ENCODE measurements at places on chromosomes 6 and 20.

DNA sequence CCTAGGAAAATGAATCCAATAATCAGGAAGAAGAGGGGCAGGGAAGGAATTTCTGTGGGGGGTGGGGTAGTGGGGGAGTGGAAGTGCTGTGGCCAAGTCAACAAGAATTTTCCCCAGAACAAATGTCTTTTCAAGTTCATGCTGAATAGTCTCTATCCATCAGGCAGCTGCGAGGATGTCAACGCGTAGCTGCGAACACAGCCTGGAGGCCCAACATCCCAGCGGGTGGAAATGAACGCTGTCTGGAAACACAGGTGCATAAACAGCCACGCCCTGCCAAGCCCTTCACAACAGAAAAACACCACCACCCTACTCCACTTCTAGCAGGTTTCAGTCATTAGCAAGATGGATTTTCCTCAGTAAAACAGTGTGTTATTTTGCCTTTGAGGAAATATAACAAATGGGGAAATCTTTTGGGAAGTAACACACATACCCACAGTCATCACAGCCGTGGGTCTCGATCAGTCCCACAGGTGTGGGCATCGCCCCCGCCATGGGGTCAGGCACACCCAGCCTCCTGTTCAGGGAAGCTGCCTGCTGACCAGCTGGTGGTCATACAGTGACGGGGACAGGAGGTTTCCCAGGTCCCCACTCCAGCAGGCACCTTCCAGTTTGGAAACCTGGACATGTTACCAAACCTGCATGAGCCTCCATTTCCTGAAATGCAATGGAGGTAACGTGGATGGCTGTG is 112.1 kb upstream of the THBS2 start:
- no peak for DNase-seq

GRCh38 chr6:157681041-157681650 is 141.9 kb upstream of the SNX9 start:
- no peak for DNase-seq

DNA sequence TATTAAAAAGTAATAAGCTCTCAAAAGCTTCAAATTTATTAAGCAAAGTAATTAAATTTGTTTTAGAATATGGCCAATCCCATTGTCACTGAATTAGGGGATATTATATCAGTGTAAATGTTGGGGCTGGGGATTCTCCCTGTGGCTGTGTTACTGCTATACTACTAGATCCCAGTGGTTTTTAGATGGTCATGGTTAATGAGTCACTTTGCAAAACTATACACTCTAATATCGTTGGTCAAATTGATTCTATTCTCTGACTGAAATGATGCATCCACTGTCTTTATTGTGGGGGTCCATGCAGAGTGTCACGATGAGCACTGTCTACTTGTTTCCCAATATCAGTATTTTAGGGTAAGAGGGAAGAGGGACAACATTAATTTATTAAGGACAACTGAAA is 336.9 kb upstream of the PREP start:
- no peak for DNase-seq

- no peak for DNase-seq
Observed at GRCh38 chr20:45067558-45067957, 33.4 kb downstream of the KCNS1 start.

- no peak for DNase-seq
Observed at GRCh38 chr6:96610019-96610418, 47.1 kb downstream of the FHL5 start.

DNA sequence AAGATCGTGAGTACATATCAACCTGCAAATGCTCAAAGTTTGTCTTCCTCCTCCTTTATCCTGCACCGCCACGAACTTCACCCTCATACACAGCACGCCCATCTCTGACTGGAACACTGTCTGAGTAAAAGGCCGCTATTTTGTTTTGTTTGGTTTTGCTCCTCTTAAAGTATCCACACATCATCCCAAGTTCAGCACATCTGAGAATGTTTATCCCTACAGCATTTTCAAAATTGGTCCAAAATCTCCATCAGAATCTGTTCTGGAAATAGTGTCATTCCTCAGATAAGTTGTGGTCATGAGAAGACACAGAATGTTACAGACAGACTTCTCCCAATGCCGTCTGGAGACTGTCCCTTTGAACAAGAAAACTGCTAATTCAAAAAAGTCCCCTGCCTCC is 251.6 kb upstream of the ARID1B start:
- DNase-seq: no peak

DNA sequence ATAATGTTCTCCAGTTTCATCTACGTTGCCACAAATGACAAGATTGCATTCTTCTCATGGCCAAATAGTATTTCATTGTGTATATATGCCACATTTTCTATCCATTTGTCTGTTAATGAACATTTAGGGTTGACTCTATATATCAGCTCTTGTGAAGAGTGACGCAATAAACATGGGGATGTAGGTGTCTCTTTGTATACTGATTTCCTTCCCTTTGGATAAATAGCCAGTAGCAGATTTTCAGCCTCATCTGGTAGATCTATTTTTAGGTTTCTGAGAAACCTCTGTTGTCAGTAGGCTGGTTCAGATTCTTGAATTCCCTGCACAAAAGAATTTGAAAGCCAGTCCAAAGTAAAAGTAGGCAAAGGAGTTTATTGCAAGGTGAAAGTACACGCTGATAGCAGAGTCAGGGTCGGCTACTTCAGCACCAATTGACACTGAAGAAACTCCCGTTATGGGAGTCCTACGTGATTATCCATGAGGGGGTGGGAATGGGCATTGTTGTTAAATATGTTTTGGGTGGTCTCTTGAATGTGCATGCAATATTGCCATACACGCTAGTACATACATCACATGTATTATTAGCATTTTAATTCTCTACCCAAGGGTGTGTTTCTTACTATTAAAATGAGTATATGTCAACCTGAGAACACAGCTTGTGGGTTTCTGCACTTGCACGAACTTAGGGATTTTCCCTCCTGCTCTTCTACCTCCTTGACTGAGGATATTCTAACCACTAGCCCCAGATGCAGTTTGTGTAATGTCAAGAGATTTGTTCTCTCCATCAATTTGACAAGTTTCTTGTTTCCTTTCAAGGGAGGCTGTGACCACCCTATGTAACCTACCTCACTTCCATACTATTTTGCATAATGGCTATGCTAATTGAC is 14.4 kb upstream of the SLC17A2 start:
- no peak for DNase-seq

DNA sequence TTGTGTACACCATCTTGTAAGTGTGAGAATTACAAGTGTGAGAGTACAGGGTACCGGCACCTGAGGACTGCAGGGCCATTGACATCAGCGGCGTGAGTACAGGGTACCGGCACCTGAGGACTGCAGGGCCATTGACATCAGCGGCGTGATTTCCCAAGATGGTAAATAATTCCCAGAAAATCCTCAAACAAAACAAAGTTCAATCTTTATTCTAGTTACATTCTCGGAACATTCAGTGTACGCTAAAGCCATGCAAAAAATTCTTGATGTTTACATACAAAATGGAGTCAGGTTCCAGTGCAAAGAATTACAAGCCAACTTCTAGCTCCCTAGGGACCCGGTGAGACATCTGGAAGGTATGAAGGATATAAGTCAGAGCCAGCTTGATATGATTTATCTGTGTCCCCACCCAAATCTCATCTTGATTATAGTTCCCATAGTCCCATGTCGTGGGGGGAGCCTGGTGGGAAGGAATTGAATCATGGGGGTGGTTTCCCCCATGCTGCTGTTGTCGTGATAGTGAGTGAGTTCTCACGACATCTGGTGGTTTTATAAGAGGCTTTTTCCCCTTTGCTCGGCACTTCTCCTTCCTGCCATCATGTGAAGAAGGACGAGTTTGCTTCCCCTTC is 172.7 kb downstream of the TTLL2 start:
- no peak for DNase-seq

DNA sequence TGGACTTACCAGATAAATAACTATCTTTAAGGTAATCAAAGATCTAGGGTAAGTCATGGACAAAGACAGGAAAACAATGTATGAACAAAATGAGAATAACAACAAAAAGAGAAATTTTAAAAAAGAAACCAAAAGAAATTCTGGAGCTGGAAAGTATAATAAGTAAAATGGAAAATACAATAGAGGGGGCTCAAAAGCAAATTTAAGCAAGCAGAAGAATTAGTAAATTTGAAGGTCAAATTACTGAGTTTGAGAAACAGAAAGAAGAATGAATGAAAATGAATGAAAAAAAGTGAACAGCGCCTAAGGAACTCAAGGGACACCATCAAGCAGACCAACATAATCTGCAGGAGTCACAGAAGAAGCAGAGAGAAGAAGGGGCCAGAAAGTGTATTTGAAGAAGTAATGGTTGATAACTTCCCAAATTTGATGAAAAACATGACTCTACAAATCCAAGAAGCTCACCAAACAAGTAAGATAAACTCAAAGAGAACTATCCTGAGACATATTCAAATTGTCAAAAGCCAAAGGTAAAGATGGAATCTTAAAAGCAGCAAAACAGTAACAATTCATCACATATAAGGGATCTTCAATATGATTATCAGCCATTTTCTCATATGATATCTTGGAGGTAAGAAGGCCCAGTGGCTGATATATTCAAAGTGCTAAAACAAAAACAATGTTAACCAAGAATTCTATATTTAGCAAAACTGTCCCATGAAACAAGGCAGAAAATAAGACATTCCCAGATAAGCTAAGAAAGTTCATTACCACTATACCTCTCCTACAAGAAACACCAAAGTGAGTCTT is 218.5 kb downstream of the FOXC1 start:
- no peak for DNase-seq

DNA sequence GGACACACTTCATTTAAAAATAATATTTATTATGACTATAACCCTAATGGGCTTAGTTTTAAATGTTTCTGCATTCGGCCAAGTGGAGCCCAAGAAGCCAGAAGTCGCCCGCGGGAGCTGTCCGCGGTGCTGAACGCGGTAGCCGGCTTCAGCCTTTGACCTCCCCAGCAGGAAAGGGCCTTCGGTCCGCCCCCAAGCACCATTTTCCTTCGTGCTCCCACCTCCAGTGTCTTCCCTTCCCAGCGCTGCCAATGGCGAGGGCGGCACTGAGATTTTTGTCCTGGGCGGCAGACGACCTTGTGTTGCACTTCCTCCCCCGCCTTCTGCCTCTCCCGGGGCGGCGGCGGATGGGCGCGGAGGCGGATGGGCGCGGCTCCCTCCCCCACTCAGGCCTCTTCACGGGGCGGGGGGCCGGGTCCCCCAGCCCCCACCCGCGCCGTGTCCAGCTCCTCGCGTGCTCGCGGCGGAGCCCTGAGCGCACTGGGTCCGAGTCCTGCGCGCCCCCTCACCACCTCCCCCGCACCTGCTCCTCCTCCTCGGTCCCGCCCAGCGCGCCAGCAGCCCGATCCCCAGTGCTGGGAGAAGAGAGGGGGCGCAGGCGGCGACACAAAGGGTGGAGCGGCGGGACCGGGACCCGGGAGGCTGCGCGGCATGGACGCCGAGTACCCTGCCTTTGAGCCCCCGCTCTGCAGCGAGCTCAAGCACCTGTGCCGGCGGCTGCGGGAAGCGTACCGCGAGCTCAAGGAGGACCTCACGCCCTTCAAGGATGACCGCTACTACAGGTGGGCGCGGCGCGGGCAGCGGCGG is 23.6 kb upstream of the TMEM181 start:
- peak; percentile 56 for DNase-seq

- DNase-seq: no peak
Observed at GRCh38 chr20:22775256-22775655, 190.9 kb upstream of the FOXA2 start.

GRCh38 chr6:42947950-42948349 is 12.6 kb upstream of the GNMT start:
- DNase-seq: no peak

GRCh38 chr20:23327617-23328333 is 22.8 kb upstream of the NXT1 start:
- no peak for DNase-seq

DNA sequence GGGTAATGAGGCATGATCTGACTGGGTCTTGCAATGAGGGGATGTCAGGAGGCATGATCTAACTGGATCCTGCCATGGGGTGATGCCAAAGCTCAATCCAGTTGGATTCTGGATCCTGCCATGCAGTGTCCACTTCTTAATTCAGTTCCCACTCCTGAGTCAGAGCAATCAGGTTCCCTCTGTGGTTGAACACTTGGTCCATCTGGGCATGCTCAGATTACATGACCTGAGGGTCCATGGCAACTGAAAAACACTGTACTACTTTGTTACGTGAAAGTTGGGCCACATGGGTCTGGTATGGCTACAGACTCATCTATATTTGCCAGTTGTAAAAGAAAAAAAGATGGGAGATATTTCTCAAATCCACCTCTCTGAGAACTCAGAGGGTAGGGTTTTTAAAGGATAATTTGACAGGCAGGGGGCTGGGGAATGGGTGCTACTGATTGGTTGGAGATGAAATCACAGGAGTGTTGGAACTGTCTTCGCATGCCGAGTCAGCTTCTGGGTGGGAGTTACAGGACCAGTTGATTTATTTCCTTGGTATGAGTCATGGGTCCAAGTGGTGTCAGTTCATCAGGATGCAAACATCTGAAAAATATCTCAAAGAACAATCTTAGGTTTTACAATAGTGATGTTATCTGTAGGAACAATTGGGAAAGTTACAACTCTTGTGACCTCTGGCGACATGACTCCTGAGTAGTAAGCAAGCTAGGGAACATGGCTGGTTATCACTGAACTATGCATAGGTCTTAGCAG is 21.6 kb downstream of the C6orf163 start:
- DNase-seq: no peak

All from stimulated activated CD4-positive, alpha-beta T cell treated with anti-CD3 and anti-CD28 coated beads, Interleukin-12 subunit alpha, Interleukin-12 subunit beta, amount 100 ng/mL, for 24 hours (primary cell).